Stimulated activated CD4-positive, alpha-beta T cell treated with anti-CD3 and anti-CD28 coated beads, Interleukin-1b, Interleukin-23, amount 100 ng/mL, for 24 hours (primary cell): ENCODE measurements at places on chromosomes 11 and 22.
A peak's percentile ranks its signal among the peaks of the same experiment; 100 is the strongest.

DNA sequence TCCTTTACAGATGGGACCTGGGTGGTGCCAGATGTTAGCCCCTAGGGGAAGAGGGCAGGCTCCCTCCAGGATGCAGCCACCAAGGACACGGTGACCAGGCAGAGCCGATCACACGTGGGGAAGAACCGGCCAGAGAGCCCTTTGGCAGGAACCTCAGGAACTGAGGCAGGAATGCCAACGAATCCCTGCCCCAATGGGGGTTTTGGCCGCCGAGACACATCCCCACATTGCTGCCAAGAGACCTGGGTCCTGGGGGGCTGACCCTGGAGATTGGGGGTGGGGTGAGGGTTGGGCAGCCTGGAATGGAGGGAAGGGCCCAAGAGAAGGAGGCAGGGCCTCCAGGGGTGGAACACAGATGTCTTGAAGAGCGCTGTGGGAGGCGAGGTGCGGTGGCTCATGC, 28.7 kb upstream of the LMO1 start:
- DNase-seq, result no peak

DNA sequence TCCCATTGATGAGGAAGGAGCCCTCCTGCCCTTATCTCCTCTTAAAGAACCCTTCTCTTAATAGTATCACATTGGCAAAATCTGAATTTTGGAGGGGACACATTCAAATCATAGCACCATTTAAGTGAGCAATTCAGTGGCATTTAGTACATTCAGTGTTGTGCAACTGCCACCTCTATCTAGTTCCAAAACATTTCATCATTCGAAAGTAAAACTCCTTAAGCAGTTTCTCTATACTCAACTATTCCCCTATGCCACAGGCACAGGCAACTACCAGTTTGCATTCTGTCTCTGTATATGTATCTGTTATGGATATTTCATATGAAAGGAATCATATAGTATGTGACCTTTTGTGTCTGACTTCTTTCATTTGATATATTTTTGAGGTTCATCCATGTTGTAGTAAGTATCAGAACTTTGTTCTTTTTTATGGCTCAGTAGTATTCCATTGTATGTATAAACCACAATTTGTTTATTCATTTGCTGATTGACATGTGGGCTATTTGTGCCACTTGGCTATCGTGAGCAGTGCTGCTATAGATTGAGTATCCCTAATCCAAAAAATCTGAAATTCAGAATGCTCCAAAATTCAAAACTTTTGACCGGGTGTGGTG, 22.9 kb downstream of the FAR1 start:
- DNase-seq, result no peak

DNA sequence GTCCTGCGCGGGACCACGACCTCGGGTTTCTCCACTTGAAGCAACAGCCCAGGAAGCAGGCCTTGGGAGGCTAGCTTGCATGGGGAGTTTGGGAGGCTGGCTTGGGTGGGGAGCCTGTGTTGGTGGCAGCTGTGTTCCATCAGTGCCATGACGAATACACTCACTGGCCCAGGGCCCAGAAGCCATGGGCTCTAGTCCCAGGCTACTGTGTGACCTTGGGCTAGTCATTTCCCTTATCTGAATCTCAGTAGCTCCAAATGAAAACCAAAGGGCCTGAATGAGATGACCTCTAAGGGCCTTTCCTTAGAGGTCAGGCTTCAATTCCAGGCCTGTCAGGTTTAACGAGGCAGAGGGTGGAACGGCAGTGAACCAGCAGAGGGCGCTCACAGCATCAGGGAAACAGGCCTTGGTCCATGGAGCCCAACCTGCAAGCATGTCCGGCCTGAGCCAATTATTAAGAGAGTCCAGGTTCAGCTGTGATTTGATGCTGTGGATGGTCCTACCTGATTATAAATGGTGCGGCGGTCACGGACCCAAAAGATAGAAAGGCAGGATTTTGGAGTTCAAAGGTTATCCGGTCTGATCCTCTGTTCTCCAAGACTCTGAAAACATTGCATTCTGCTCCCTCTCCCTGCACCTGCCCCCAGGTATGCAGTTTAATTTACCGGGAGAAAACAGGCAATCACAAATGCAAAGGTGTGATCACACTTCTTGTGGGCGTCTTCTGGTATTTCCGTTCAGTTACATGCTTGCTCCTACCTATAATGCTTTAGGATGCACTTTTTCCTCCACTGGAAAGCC, 15.9 kb downstream of the PTPN5 start:
- DNase-seq, result peak; percentile 11

DNA sequence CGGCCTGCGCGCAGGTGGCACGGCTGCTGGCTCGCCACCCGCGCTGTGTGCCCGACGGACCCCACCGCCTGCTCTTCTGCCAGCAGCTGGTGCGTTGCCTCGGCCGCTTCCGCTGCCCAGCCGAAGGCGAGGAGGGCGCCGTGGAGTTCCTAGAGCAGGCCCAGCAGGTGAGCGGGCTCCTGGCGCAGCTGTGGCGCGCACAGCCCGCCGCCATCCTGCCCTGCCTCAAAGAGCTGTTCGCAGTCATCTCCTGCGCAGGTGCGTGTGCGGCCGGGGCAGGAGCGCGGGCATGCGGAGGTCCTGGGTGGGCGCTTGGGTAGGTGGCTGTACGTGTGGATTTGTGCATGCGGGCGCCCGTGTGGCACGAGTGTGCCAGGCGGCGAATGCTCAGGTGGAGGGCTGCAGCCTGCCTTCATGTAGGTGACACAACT, 8.0 kb downstream of the USP35 start:
- no peak for DNase-seq

DNA sequence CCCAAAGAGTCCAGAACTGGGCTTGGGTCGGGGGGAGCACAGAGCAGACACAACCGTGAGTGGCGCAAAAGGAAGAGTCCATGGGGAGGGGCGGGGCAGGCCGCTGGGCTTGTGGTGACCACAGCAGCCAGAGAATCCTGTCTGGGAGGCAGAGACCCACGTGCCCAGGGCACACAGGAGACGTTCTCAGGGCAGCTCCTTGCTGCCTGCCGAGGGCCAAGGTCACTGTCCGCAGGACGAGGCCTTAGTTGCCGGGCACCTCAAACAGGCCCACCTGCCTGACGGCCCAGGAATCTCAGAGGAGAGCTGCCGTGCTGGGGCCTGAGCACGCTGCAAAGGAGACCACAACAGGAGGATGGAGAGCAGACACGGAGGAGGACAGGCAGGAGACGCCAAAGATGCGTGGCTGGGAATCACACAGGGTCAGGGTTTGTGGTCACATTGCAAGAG, 87.8 kb downstream of the MYEOV start:
- no peak for DNase-seq

- DNase-seq, result no peak
Observed at GRCh38 chr11:47185305-47186075, 744 bp downstream of the PACSIN3 start.

- peak; percentile 60 for DNase-seq
Observed at GRCh38 chr22:49929211-49929979, 11.0 kb downstream of the CRELD2 start.

- DNase-seq, result no peak
Observed at GRCh38 chr11:18736590-18737148, 10.7 kb upstream of the IGSF22 start.

GRCh38 chr11:72015511-72016061, 16.9 kb downstream of the IL18BP start:
- no peak for DNase-seq

DNA sequence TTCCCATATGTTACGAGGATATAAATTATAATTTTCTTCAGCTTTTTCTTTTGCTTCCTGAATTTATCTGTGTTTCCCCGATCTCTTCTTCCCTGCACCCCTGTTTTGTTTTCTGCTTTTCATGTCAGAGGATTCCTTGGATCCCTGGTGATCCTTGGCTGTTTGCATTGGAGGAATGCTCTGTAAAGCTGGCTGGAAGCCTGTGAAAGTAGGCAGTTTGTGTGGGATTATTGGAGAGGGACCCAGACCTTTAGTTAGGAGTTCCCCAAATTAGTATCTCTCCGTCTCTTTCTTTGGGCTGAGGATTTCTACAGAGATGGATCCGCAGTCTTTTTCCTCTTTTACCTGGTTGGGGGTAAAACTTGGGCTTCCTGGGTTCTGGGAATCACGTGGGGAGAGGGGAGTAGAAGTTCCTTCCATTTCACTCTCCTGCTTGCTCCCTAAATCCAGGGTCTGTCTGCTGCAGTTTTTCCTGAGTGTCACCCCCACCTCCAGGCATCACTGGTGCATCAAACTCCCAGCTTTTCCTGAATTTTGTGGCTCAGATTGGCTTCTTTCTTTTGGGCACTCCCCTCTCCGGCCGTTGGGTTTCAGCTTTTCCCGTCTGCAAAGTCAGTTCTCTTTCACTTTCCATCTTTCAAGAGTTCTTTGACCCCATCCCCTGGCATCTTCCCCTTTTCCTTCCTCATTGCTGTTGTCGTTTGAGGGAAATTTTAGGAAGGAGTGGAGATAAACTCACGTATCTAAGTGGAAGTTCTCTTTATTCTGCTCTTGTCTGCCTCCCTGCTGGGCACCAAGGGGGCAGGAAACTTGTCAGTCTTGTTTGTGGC, 79.1 kb upstream of the ALX4 start:
- DNase-seq, result no peak
